ENCODE measurements at places on chromosomes 13 and 19.

GRCh38 chr13:29165216-29165615 is 345.1 kb downstream of the MTUS2 start:
- DNase-seq, result no peak

DNA sequence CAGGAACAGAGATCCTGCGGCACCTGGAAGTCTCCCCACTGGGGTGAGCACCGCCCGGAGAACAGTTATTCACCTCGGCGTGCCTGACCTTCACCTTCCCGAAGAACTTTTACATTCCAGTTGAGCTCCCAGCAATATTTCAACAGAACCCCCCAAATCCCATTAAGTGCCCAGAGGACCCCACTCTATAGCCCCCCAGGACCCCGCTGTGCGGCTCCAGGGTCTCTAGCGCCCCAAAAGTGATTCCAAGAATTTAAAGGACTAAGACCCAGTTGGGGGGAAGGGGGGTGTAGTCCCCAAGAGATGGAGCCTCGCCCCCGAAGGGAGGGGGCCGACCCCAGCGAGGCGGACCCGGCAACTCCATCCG is 480 bp downstream of the GPR108 start:
- DNase-seq, result no peak

DNA sequence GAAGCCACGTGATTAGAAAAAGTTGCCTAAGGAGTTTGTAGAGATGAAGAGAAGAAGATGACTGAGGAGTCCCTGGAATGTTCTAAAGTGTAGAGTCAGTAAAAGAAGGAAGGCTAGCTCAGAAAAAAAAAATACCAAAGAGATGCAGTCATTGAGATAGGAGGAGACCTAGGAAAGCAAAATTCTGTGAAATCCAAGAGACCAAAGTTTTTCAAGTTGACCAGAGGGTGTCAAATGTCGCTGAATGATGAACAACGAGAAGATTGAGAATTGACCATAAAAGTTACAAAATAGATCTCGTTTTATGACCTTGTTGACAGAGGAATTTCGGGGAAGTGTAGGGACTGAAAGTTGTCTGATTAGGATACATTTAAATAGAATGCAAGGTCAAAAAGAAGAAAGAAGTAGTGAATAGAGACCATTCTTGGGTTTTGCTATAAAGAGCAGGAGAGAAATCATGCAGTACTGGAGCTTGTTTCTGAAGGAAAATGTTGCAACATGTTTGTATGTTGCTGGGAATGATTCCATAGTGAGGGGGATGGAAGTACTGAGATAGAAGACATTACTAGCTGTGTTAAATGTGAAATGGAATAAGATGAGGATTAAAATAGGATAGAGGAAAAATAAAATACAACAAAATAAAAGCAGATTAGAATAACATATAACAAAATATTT is 30.2 kb upstream of the HTR2A start:
- DNase-seq, result no peak

GRCh38 chr19:57771417-57771816 is 1.9 kb downstream of the ZNF586 start:
- DNase-seq, result no peak

GRCh38 chr13:46812301-46812797 is 15.4 kb upstream of the ESD start:
- DNase-seq, result no peak

- peak; percentile 85 for DNase-seq
Observed at GRCh38 chr19:55467236-55468053, 2.9 kb upstream of the C19orf85 start.

DNA sequence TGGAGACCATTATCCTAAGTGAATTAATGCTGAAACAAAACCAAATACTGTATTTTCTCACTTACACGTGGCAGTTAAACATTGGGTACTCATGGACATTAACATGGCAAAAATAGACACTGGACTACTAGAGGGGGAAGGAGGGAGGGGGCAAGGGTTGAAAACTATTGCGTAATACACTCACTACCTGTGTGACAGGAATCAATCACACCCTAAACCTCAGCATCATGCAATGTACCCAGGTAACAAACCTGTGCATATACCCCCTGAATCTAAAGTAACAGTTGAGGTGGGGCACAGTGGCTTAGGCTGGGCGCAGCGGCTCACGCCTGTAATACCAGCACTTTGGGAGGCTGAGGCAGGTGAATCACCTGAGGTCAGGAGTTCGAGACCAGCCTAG is 207.0 kb downstream of the TDRD3 start:
- DNase-seq, result no peak

DNA sequence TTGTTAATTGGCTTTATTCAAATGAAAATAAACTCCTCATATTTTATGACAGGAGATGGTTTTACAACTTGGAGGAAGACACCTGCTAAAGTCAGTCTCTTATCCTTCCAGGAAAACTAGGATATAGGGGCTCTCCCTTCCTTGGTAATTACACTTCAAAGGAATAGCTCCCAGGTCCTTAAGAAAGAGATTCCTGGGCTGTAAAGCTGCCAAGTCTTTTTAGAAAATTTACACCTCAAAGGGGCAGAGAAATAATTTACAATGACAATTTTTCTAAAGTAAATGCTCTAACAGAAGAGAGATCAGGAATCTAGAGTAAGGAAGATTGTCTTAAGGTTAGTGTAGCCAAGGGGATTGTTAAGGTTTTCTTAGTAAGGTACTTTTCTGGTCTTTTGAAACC is 1359.0 kb downstream of the OLFM4 start:
- no peak for DNase-seq

- peak; percentile 35 for DNase-seq
Observed at GRCh38 chr19:13848798-13849676, 27.9 kb upstream of the NANOS3 start.

DNA sequence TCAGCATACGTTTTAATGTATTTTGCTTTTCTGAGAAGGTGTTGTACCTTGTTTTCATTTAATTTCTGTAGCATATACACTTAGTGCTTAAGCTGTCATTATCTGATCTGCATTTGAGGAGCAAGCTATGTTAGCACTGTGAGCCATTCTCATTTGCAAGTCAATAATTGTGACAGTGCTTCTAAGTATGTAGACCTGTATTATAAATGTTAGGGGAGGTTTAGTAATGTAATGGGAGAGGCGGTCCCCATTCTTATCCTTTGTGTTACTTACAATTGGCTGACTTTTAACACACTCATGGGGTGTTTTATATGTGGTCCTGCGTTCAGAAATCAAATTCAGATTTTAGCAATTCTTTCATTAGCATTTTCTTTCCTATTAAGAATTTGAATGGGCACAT is 90.2 kb downstream of the GPC6 start:
- no peak for DNase-seq

DNA sequence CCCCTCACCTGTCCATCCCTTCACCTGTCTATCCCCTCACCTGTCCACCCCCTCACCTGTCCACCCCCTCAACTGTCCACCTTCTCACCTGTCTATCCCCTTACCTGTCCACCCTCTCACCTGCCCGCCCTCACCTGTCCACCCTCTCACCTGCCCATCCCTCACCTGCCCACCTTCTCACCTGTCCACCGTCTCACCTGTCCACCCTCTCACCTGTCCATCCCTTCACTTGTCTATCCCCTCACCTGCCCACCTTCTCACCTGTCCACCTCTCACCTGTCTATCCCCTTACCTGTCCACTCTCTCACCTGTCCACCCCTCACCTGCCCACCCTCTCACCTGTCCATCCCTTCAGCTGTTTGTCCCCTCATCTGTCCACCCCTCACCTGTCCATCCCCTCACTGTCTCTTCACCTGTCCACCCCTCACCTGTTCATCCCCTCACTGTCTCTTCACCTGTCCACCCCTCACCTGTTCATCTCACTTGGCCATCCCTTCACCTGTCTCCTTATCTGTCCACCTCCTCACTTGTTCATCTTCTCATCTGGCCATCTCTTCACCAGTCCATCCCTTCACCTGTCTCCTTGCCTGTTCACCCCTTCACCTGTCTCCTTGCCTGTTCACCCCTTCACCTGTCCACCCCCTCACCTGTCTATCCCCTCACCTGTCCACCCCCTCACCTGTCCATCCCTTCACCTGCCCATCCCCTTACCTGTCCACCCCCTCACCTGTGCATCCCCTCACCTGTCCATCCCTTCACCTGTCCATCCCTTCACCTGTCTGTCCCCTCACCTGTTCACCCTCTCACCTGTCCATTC is 12.7 kb upstream of the KANK2 start:
- DNase-seq, result no peak

- DNase-seq, result no peak
Observed at GRCh38 chr19:23789246-23789645, 30.6 kb upstream of the ZNF681 start.

DNA sequence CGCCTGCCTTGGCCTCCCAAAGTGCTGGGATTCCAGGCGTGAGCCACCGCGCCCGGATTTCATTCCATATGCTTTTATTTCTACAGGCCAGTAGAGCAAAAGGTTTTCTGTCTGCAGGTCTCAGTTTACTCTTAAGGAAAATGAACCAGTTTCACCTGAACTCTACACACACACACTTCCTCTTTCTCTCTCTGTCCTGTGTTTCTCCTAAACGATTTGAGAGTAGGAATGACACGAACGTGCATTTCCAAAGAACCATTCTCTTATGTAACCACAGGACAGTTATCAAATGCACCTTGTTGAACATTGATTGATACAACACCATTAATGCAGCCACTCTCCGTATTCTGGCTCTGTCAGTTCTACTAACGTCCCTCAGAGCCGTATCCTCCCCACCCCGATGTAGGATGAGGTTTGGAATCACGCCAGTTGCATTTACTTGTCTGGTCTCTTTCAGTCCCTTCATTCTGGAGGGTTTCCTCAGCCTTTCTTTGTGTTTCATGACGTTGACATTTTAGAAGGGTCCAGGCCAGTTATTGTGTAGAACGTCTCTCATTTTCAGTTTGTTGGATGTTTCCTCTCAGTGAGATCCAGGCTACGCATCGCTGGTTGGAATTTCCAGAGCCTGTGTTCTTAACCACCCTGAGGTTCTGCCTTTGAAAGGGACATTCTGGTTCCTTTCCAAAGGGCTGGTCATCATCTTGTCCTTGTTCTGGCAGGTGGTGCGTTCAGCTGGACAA is 36.0 kb downstream of the BICRA start:
- no peak for DNase-seq

Measured in ecto neural progenitor cell (in vitro differentiated cells).